Activated T-helper 1 cell treated with anti-CD3 and anti-CD28 coated beads, Interleukin-2, amount 50 U/mL, for 16 hours (primary cell): ENCODE measurements at places on chromosomes 7 and 10.

- no peak for DNase-seq
Measured at GRCh38 chr7:24733414-24734060, 23.7 kb downstream of the GSDME start.

- no peak for DNase-seq
Measured at GRCh38 chr7:37546677-37547076, 98.0 kb upstream of the ELMO1 start.

DNA sequence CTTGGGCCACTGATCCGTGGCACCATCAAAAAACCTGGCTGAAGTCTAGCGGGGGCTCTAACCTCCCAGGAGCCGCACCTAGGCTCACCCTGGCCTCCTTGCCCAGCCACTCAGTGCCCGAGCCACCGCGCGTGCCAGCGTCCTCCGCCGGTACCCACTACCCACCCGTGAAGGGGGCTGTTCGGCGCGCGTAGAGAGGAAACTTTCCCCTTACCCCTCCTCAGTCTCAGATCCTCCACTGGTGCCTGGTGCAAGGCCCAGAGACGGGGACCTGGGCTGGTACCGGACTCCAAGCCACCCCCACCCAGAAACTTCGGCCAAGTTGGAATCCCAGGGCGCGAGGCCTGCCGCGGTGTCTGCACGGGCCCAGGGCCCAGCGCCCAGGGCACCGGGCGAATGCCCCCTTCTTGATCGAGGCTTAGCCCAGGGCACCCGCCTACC lies 3.5 kb upstream of the EBF3 start:
- no peak for DNase-seq

GRCh38 chr10:116210588-116211346 lies 62.2 kb downstream of the GFRA1 start:
- no peak for DNase-seq

DNA sequence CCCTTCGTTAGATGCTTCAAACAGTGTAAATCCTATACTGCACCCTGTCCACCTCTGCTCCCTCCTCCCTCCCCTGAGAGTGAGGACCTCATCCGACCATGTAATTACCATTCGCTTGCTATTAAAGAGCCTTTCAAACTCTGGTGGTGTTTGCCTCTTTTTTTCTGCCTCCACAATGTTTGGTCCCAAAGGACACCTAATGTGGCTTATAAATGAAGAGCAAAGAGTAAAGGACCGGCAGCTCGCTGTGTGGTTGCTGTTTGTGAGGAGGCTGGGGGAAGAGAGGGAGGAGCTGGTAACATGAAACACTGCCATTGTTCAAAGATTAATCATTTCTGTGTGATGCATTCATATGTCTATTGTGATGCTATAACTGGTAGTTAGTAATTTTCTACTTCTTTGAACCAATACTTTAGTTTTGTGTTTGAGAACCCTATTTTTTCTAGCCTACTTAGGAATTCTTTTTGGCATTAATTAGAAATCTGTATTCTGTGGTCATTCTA lies 27.9 kb downstream of the MTURN start:
- no peak for DNase-seq

GRCh38 chr7:8389593-8390261 lies 43.7 kb upstream of the NXPH1 start:
- DNase-seq = no peak

- DNase-seq = no peak
Measured at GRCh38 chr7:99679032-99679399, 780 bp downstream of the CYP3A5 start.

- no peak for DNase-seq
Measured at GRCh38 chr7:49775949-49776443, 2.6 kb downstream of the VWC2 start.

GRCh38 chr7:29202651-29203069 lies 8.1 kb downstream of the CHN2 start:
- no peak for DNase-seq

- DNase-seq = no peak
Measured at GRCh38 chr10:118732245-118733165, 22.3 kb downstream of the CACUL1 start.
